ENCODE measurements at places on chromosomes 3 and 15.

GRCh38 chr3:79521221-79521848, 246.5 kb downstream of the ROBO1 start:
- no peak for DNase-seq

DNA sequence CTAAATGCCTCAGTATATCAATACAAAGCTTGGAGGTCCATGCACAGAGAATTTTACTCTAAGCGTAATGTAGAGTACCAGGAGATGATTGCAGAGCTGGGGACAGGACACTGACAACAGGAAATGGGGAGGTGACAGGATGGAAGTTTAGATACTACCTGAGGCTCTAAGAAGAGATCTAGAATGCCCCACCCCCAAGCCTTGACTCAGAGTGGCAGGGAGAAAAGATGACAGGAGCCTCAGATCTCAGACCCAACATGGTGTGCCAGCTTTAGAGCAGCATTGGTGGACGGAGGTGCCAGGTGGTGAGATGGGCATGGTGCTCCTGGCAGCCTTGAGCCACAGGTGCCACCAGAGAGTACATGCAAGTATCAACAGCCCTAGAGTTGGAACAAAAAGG, 62.5 kb downstream of the LYZL4 start:
- DNase-seq, result no peak

DNA sequence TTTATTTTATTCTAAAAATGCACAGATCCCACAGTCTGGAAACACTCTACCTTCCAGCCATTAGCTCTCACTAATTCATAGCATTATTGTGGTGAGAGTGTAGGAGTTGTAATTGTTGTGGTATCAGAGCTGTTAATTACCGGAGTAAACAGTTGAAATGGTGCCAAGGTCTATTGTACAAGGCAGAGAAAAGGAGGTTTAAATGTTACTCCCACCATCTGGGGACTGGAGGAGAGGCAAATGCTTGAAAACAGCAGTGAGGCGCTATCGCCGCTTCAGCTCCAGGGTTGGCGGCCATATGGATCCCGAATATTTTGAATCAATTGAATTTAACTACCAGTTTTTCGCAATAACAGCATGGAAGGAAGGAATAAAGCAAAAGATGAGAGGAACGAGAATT, 113.1 kb upstream of the C15orf61 start:
- DNase-seq, result no peak

- no peak for DNase-seq
These were observed 16.3 kb downstream of the BHLHE40 start for GRCh38 chr3:4995500-4996053.

DNA sequence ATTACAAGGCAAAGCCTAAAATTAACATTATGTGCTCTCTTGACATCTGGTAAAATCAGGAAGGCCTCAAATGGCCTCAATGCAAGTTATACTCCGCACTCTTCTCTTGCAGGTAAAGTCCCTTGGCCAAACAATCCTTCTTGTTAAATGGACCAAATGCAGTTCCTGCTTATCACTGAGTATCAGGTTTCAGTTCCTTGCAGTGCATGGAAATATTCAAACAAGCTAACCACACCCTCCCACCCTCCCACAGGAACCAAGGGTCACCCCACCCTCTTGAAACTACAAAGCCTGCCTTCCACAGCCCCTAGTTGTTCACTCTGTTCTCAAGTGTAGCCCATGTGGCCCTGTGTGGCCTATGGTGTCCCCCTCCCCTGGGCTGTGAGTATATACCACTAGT, 171.9 kb upstream of the CADPS start:
- no peak for DNase-seq

- no peak for DNase-seq
These were observed 23.3 kb upstream of the C15orf39 start for GRCh38 chr15:75178171-75178937.

GRCh38 chr3:40914475-40914874, 284.8 kb upstream of the CTNNB1 start:
- DNase-seq, result no peak

- no peak for DNase-seq
These were observed 210.4 kb downstream of the NECTIN3 start for GRCh38 chr3:111282024-111282423.

DNA sequence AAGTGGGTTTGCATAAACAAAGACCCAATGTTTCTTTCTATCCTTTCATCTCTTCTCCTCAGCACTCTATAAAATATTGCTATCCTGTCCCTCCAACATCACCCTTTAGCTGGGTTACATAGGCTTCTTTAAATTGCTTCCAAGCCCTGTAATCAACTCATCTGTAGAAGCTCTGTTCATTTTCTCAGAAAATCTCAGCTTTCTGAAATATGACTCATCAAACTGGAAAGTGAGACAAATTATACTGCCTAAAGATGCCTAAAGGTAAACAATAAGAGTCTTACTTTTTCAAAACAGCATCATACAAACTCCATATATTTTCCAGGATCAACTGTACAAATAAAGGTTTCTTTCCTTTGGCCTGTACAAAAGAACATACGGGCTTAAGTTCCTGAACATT, 33.8 kb downstream of the EFL1 start:
- no peak for DNase-seq

GRCh38 chr3:167066977-167067786, 312.9 kb downstream of the ZBBX start:
- peak; percentile 6 for DNase-seq

- DNase-seq, result peak; percentile 46
These were observed 135.7 kb upstream of the RAD18 start for GRCh38 chr3:9098716-9099675.

GRCh38 chr3:101574388-101575112, 570 bp downstream of the PCNP start:
- peak; percentile 82 for DNase-seq

GRCh38 chr3:12758025-12758781, 856 bp downstream of the TMEM40 start:
- peak; percentile 57 for DNase-seq

DNA sequence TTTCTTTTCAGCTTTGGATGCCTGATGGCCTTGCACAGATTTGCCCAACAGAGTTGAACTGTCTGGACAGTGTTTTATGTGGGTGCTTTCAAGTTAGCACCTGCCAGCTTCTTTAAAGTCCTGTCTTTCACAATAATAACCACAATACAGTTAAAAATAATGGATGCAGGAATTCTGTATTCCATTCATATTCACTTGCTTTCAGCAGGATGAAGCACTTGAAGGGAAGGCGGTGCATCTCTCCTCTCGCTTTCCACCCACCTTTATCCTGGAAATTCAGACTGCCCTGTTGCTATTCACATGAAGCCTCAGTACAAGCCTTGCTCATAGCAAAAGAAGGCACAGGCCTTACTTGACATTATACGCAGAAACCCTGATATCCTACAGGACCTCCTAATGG, 26.5 kb upstream of the GYG1 start:
- no peak for DNase-seq

- no peak for DNase-seq
These were observed 420.9 kb downstream of the LPP start for GRCh38 chr3:188574885-188575284.

GRCh38 chr15:48717458-48717857, 71.9 kb upstream of the FBN1 start:
- DNase-seq, result no peak

DNA sequence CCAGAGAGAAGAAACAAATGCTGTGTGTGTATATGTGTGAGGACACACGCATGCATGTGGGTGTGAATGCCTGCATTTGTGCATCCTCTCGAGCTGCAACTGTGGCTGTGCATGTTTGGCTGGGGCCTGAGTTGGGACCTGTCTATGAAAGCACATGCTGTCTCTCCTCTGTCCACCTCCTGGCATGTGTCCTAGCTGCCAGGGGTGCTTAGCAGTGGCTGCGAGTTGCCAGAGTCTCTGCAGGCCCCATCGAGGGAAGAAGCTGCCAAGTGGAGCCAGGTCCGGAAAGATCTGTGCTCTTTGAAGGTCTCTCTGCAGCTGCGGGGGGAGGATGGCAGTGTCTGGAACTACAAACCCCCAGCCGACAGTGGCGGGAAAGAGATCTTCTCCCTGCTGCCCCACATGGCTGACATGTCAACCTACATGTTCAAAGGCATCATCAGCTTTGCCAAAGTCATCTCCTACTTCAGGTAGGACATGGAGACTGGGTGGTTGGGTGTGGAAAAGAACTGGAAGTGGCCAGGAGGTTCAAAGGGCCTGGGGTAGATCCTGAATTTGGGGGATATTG, 30.7 kb downstream of the NR1I2 start:
- DNase-seq, result no peak

GRCh38 chr15:79450648-79451047, 18.5 kb downstream of the MINAR1 start:
- no peak for DNase-seq

DNA sequence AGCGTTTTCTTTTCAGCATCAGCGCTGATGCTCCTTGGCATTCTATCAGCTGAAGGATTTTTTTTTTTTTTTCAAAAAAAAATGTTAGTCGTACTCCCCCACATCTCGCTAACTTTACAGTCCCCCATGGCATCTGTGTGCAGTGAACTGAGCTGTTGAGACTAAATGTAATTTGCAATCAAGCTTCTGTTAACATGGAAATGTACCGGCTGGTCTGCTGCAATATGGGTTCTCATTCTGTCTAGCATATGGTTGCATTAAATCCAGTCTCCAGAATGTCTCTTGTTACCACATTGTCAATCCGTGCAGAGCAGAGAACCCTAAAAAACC, 32.2 kb upstream of the TPRG1 start:
- no peak for DNase-seq

DNA sequence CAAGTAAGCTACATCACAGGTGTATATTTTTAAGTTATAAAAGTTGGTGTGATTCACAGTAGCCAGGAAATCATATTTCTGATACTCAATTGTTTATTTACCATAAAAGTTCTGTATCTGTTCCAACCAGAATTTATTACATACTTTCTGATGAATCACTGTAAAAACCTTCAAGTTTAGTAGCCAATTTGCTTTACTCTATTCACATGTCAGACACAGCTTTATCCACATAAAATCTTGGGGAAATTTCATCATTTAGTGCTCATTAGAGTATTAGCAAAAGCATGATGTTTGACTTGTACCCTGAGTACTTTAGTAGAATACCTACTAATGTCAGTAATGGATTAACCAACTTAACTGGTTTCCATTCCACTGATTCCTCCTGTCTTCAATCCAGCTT, 249.8 kb downstream of the POLQ start:
- DNase-seq, result no peak

DNA sequence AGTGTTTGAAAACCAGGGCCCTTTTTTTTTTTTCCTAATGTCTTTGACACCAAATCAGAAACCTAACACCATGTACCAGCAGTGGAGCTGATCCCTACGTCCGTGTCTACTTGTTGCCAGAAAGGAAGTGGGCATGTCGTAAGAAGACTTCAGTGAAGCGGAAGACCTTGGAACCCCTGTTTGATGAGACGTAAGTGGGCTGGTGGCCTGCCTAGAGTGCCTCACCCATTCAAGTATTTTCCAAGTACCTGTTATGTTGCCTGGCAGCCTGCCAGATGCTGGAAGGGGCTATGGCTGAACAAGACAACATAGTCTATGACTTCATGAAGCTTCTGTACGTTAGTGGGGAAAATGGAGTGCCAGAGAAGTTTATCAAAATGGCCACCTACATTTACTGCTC, 39.7 kb downstream of the ESYT3 start:
- DNase-seq, result peak; percentile 59

- no peak for DNase-seq
These were observed 27.8 kb downstream of the SHQ1 start for GRCh38 chr3:72820415-72820814.

DNA sequence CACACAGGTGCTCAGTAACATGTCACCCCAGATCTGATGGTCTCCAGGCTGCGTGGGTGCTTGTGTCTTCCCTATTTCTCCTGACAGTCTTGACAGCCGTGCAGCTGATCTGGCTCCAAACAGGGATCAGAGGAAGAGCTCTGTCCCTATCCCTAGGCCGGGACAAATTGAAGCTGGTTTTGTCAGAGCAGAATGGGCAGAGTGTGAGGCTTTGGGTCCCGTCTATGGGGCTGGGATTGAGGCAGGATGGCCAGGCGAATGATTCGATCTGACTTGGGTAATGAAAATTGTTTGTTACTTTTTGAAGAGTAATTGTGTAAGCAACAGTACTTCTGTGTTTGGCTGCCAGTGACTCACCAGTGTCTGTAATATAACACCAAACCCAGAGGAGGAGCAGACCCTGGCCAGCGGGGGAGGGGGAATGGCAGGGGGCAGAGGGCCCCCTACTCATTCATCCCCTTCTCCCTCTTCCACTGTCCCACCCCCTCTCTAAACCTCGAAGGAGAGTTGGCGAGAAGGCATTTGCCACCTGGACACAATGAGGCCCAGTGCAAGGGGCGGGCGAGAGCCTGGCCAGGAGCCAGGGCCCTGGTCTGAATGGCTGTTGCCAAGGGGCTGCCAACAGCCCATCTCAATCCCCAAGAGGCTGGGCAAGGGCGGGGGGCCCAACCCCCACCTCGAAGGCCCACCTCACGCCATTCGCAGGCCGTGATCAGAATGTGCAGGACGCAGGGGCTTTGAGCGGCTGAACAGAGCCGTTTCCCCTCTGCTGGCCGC, 4.9 kb upstream of the MAGEF1 start:
- no peak for DNase-seq

- DNase-seq, result no peak
These were observed 467.5 kb downstream of the C3orf38 start for GRCh38 chr3:88617283-88617682.

DNA sequence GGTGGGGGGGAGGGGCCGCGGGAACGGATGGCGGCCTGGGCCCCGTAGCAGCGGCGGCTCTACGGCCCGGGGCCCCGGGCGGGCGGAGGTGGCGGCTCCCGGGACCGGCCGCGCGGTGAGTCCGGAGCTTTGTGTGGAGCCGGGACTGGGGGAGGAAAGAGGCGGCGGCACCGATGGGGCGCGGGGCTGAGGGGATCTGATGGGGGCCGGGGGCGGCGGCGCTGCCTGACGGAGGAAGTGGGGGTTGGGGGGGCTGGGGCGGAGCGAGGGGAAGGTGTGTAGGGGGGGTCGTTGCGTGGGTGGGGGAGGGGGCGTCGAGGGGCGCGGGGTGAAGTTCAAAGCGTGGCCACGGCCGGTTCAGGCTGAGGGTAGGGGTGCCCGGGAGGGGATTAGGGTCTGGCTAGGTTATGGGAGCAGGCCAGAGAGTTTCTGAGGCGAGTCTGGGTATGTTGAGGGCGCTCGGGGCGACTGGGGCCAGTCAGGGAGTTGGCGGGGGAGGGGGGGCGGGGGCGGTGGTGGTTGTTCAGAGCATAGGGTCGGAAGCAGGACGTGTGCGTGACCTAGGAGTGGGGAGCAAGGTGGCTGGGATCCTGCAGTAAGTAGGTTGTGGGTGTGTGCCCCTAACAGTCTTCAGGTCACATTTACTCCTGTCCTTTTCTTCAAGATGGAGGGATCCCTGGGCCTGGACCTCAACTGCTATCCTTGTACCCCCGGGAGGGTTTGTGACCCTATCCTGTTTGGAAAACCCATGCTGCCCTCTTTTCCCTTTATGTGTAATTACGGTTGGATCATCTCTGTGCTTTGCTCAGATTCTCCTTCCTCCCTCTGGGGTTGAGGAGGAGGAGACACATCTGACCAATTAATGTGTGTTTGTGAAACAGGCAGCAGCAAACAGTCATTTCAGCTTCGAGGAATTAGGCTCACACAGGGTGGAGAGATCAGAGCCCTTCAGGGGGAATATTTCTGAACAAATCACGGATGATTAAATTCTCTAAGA, 644 bp downstream of the ZNF609 start:
- peak; percentile 29 for DNase-seq

GRCh38 chr3:167166594-167167253, 213.4 kb downstream of the ZBBX start:
- DNase-seq, result no peak

- DNase-seq, result no peak
These were observed 17.6 kb upstream of the ACTL6A start for GRCh38 chr3:179544981-179545645.
